DMS79 (cell line): ENCODE measurements at places on chromosomes 2 and 18.

- DNase-seq, result no peak
Observed at GRCh38 chr18:57921708-57922107, 118.6 kb upstream of the ATP8B1 start.

- no peak for DNase-seq
Observed at GRCh38 chr2:55733335-55733734, 39.7 kb upstream of the PNPT1 start.

GRCh38 chr2:53660886-53661285, 106.7 kb upstream of the CHAC2 start:
- no peak for DNase-seq

DNA sequence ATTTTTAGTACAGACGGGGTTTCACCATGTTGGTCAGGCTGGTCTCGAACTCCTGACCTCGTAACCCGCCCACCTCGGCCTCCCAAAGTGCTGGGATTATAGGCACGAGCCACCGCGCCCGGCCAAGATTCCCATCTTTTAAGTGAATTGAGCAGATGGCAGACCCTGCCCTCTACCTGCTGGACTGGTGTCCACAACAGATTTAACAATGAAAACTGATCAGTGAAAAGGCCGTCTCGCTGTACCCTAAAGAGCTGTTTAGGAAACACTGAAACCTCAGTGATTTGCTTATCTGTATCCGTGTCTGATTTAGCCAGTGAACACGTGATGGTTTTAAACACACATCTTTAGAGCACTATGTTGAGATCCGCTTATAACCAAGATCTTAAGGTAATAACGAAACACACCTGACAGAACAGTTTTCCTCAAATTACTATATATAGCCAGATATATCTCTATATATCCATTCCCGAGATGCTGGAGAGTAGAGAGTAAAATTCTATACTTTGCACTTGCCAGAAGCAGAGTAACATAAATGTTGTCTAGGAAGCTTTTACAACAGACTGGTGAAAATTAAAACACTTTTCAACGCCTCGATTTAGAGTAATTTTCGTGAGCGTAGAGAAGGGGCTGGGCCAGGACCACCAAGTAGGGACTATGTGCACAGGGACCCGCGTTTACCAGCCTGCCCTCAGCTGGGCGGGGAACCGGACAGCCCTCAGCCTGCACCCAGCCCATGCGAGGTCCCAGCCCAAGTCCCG, 594 bp downstream of the FAM161A start:
- DNase-seq, result peak; percentile 72

DNA sequence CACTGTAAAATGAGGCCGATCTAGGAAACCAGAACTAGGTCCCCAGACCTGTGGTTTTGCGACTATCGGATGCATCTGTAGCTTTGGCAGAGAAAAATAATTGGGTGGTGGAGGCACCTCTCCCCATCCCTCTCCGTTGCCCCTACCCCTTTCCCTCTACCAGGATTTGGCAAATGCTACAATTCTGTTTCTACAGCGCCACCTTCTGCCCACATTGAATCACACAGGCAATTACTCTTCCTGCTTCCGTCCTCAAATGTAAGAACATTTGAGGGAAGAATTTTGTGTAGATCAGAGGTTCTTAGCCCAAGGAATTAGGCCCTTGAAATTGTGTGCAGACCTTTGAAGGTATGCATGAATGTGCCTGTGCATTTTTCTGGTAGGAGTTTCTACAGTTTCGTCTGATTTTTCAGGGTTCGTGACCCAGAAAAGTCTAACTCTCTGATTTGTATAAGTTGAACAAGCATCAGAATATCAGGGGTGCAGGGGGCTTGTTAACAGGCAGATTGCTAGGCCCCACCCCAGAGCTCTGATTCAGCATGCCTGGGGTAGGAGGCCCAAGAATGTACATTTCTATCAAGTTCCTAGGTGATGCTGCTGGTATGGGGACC, 11.2 kb downstream of the ATP6V1B1 start:
- peak; percentile 21 for DNase-seq

DNA sequence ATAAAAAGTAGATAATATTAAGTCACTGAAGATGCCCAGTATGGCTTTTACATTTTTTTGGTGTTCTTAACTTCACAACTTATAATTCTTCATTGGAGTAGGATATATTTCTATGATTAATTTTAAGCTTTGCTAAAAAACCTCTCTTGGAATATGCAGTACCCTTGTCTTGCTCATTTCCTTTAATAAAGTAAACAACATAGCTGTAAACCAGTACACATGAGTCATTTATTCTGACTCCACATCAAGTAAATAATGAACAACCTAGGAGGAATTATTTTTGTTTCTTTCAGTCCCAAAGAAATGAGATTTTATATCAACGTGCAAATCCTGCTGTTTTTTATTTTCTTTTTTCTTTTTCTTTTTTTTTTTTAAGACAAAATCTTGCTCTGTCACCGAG, 869.1 kb downstream of the CNTNAP5 start:
- DNase-seq, result no peak

DNA sequence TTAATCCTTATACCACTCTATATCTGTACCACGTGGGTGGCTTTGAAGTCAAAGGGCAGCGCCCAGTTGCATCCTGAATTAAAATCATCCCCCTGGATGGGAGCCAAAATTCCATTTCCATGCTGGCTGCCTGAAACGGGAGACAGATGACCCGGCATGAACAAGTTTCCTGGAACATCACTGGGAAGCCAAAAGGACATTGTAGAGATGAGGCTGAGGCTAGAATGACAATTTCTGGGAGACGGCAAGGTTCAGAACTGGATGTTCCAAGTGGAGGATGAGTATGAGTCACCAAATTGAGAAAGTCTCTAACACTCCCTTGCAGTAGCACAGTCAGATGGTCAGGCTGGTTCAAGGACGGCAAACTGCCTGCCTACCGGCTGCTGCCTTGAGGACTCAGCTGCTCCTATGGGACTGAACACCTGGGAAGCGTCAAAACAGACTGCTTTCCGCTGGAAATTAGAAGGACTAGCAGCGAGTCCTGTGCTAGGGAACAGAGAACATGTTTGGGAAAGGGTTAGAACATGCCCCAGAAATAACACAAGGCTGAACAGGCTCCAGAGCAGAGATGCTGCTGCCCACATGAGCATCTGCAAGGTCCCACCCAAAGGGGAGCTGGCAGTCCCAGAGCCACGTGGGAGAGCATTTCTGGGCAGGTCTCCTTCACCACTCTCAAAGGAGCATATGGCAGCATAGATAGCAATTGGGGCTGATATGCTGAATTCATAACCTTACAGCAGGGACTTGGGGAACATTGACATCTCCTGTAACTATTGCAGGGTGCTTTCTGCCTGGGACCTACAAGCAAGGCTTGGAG, 32.0 kb downstream of the YPEL5 start:
- DNase-seq, result no peak

GRCh38 chr2:128178650-128179460, 87.9 kb downstream of the UGGT1 start:
- DNase-seq, result no peak

DNA sequence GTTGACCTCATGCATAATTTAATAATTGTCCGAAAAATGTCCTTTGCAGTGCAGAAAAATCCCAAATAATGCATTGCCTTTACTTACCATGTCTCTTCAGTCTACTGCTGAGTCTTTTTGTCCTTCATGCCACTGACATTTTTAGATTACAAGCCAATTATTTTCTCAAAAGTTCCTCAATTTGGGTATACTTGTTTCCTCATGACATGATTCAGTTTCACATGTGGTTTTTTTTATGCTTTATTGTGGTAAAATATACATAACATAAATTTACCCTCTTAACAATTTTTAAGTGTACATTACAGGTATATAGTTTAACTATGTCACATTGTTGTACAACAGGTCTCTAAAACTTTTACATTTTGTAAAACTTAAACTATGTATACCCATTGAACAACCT, 81.0 kb downstream of the EPC2 start:
- DNase-seq, result no peak

- DNase-seq, result no peak
Observed at GRCh38 chr2:12315224-12315623, 401.5 kb upstream of the TRIB2 start.
